ENCODE measurements at places on chromosomes 4 and X.

GRCh38 chr4:5133933-5134594 is 82.8 kb downstream of the STK32B start:
- no peak for DNase-seq

- peak; percentile 70 for DNase-seq
These were observed 39.5 kb upstream of the CD40LG start for GRCh38 chrX:136608295-136608933.

- DNase-seq = no peak
These were observed 57.6 kb upstream of the FAT1 start for GRCh38 chr4:186781032-186781917.

DNA sequence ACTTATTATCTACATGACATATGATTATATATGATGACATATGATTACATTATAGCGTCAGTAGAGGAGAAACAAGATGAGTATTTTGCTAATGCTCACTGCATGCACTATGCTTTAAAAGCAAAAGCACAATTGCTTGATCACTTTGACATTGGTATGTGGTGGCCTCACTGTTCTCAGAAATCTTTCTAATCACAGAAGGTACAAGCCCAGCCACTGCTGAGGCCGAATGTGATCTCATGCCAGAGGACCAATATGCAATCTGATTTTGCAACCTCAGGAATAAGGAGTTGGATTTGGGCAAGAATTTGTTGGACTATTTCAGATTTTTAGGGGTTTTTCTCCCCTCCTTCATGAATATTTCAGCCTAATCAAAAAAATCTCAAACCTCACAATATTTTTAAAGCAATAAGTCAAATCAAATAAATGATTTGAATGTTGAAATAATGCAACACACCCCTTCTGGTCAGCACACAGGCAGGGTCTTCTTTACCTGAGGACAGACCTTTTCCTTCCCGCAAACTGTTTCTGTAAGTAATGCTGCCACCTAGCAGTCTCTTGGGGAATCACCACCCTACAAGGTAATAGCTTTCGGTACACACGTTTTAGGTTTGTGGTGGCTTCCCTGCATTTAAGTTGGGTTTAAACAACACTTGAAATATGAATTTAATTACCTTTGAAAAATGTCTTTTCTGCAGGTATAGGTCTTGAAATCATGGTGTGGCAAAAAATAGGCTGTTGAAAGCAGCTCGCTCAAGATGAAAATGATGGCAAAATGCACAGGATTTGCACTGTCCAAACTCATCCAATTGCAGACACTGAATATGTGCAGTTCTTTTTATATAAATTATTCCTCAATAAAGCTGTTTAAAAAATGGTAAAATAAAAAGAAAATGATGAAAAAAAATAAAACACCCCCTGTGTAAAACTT is 4.8 kb upstream of the CXCL13 start:
- peak; percentile 36 for DNase-seq

GRCh38 chr4:182536221-182536811 is 293.1 kb downstream of the TENM3 start:
- DNase-seq = no peak

Measured in common myeloid progenitor, CD34-positive (primary cell).